ENCODE measurements at places on chromosomes 13 and 19. TPM values are rescaled to one million over a fixed set of nuclear protein-coding genes. Genes with fewer than 3 reads are reported as not detected.

DNA sequence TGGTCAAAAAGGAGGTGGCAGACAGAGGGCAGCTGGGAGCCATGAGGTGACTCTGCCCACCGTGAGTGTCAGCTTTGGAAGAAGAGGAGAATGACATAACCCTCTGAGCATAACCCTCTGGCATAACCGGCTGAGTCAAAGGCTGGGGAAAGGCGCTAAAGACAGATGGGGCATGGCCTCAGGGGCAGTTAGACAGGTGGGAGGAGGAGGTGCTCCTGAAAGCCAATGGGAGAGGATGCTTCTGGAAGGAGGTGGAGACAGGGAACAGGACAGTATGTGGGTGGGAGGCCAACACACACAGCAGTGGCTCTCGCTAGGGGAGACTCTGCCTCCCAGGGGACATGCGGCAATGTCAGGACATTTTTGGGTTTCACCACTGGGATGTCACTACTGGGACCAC, 17.1 kb downstream of the ELAVL1 start:
- peaks cover 46% of the 10 kb centered on the region for H3K36me3 ChIP-seq
- no peak for DNase-seq
- no peak overlapping the region for H3K4me3 ChIP-seq
- H3K4me1 ChIP-seq, result no peaks in the 10 kb centered on the region

CGB3 gene
- not detected for total RNA-seq

GRCh38 chr13:102657630-102658029, 37.2 kb downstream of the METTL21C start:
- no peaks in the 10 kb centered on the region for H3K27me3 ChIP-seq
- no peak for DNase-seq
- no peak overlapping the region for H3K27ac ChIP-seq
- H3K4me1 ChIP-seq, result no peaks in the 10 kb centered on the region
- H3K4me3 ChIP-seq, result no peak overlapping the region

DNA sequence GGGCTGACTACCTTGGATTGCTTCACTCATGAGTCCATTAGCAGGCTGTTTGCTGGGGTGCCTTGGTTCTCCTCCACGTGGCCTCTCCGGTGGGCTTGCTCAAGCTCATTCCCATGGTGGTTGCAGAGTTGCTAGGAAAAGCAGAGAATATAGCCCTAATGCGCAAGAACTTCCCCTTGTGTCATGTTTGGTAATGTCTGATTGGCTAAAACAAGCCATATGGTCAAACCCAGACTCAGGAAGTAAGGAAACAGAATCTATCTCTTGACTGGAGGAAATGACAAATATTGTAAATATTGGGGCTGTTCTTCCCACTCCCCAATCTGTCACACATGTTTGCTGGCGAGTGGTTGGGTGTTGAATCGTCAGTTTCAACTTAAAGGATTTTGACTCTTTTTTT, 12.1 kb downstream of the NFILZ start:
- H3K4me1 ChIP-seq, result peaks cover 12% of the 10 kb centered on the region
- DNase-seq, result no peak
- H3K27me3 ChIP-seq, result peaks cover 18% of the 10 kb centered on the region
- H3K36me3 ChIP-seq, result peaks cover 2% of the 10 kb centered on the region
- H3K4me3 ChIP-seq, result no peak overlapping the region

SPC24 gene
- 94.0 TPM for total RNA-seq

MIA gene
- not detected for total RNA-seq

SMARCA4 gene
- 115 TPM for total RNA-seq

ZNF296 gene
- 6.2 TPM for total RNA-seq

DNA sequence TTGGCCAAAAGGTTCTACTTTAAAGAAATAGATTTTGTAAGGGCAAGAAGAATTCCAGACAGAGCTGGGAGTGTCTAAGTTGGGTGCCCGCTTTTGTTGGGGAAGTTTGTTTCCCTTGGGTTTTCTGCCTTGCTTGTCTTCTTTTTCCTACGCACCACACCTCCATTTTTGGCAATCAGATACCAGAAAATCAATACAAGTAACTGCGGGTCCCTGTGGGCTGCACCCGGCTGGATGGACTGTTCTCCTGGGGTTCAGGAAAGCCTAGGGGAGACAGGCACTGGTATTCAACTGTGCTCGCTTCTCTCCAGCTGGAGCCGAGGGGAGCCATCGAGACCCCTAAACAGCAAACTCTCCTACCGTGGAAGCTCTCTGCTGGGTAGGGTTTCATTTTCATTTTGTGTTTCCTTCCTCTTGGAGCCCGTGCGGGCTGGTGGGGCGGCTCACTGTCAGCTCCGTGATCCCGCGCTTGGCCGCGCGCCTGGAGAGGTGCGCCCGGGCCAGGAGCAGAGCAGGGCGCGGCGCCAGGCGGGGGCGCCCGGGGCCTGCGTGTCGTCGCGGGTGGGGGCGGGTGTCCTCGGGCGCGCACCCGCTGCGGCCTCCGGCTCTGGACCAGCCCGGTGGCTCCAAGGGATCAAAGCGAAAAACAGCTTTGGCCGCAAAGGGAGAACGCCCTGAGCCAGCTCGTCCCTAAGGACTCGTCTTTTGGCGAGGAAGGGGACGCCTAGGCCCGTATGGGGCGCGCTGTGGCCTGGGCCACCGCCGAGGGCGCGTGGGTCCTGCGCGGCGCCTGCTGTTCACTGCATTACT, 347.2 kb downstream of the ZNF536 start:
- no peak overlapping the region for H3K27ac ChIP-seq
- no peaks in the 10 kb centered on the region for H3K36me3 ChIP-seq

Data from activated CD8-positive, alpha-beta T cell treated with anti-CD3 and anti-CD28 coated beads, Interleukin-2, amount 10 ng/mL, durations not matched to agents 7 days and 5 days (primary cell).